ENCODE measurements at places on chromosomes 5 and 9. TPM values are rescaled to one million over a fixed set of nuclear protein-coding genes. Genes with fewer than 3 reads are reported as not detected.

- ATAC-seq, result peak; percentile 15
Observed at GRCh38 chr9:124839612-124840299, 13.5 kb upstream of the WDR38 start.

- ATAC-seq, result no peak
Observed at GRCh38 chr5:75710637-75711036, 6.6 kb downstream of the POC5 start.

Gene CREBRF
- 6.5 TPM for total RNA-seq

Gene LRRC14B
- not detected for total RNA-seq

GRCh38 chr5:57117596-57117995 lies 56.3 kb upstream of the GPBP1 start:
- peak; percentile 33 for ATAC-seq

GRCh38 chr9:37715991-37716505 lies 37.6 kb upstream of the TRMT10B start:
- no peak for ATAC-seq

Gene PRUNE2
- total RNA-seq, result 4.9 TPM

All from esophagus mucosa (tissue), 1 donor.